ENCODE measurements at places on chromosomes 1 and 21.

DNA sequence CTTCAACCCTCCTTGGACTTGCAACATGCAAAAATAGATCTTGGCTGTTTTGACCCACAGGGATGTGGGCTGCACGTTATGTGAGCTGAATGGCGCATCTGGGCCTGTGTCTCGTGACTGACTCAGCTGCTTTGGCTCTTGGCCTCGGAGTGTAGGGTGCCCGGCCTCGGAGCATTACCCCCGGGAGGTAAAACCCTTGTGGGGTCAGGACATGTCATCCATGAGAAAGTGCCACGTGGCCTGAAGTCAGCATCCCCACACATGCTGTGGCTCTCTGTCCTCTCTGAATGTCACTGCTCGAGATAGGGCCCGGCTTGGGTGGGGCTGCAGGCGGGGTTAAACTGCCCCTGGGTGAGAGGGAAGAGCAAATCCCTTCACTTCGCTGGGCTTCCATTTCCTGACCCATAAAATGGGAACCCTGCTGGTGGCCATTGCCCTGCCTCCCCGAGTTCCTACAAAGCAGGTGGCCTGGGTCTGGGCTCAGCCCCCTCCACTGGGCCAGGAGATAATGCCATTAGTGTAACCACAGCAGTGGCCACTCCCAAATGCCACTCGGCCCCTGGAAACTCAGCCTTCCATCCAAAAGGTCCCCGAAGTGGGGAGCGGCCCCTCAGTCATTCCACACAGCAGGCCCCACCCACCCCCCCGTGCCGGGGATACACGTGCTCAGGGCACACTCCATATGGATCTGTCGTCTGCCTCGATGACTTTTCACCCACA lies 22.8 kb upstream of the TSPEAR start:
- DNase-seq = no peak

DNA sequence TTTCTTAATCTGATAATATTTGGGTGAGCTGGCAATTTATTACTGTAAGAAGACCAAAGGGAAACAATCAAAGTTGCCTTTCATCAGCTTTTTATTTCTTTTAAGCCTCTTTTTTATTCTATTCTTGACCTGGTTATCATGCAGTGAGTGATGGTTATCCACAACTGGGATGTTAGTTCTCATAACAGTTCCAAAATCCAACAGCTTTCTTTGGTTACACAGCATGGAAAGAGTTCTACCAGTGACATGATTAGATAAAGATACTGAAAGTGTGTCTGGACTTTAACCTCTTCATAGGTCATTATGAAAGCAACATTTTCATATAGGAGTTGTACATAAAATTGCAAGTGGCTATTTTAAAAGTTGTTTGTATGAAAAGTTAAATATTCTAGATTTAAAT lies 163.0 kb downstream of the SYT2 start:
- no peak for DNase-seq

DNA sequence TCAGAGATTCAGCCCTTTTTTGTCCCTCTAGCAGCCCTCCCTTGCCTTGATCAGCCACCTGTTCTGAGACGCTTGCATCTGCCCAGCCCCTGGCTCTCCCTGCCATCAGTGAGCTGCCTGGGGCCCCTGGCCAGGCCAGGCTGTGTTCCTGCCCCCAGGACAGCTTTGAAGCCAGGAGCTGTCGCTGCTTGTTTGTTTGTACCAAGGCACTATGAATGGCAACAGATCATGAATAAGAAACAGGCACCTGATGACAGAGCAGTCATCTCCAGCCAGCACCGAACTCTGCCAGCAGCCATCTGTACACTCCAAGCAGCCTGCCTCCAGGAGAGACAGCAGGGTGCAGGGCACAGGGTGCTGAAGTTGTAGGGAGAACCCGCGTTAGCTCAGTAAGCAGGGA lies 8.1 kb upstream of the VWA5B1 start:
- DNase-seq = no peak

DNA sequence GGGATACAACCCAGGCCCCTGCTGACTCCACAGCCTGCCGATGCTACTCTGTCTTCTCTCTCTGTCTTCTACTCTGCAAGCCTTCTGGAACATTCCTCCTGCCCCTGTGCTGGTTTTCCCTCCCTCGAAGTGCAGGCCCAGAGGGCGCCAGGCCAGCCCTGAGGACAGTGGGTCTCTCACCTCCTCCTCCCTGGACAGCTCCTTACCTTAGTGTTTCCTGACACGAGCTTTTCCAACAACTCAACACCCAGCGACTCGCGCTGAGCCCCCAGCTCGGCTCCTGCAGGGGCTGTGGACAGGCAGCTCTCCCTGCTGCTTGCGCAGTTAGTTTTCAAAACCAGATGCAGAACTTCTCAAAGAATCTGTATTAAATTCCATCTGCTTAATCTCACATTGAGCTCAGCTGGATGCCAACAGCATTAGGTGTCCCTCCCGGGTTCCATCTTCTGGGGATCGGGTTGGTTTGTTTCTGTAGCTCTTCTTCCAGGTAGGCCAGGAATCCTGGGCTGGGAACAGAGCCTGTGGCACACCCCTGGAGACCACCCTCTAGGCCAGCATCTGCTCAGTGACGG lies 54.2 kb downstream of the PTPRU start:
- no peak for DNase-seq

DNA sequence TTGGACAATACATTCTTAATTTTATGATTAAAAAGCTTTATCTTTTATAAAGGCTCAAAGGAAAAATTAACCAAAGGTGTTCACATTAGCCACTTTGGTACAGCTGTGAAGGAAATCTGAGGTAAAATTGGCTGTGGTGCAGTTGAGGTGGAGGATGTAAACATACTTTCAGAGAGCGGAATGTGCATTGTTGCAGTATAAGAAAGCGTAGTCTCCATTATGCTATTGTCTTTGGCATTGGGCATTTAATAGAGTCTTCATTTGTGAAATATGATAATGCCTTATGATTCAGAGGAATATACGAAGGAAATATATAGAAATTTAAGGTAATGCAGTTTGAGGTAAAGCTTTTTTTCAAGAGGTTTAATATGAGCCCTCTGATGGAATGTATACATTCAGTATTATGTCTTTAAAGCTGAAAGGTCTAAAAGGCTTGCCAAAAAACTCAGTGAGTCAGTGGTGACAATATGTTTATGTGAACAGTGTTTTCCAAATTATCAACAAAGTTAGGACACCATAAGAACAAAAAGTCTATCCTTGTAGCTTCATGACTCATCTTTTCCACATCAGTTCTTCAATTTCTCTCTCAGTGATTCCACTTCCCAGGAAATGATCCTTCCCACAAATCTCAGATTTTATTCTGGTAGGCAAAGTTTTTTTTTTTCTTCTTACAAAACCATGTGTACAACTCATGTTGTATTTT lies 26.9 kb upstream of the DDR2 start:
- DNase-seq = no peak

- DNase-seq = no peak
Observed at GRCh38 chr1:156055281-156056048, 883 bp downstream of the LAMTOR2 start.

GRCh38 chr1:6646499-6647148 lies 22.0 kb downstream of the THAP3 start:
- DNase-seq = no peak

- no peak for DNase-seq
Observed at GRCh38 chr1:161073474-161074121, 3.9 kb upstream of the ARHGAP30 start.

DNA sequence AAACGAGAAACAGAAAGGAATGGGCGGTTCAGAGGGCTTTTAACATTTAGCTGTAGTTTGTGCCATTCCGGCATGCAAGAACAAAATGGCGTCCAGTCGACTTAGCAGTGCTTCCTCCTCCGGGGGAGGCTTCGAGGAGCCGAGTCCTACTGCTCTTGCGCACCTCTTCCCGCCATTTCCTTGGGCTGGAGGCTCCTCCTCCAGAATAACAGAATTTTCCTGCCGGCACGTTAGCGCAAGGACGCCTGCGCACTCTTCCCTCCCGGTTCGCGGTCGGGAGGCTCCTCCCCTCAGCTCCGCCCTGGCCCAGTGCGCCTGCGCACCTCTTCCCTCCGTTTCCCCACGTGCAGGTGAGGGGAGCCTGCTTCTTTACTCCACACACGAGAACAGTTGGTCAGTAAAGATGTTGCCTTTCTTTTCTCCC lies 1.0 kb downstream of the DMRTB1 start:
- DNase-seq = no peak

DNA sequence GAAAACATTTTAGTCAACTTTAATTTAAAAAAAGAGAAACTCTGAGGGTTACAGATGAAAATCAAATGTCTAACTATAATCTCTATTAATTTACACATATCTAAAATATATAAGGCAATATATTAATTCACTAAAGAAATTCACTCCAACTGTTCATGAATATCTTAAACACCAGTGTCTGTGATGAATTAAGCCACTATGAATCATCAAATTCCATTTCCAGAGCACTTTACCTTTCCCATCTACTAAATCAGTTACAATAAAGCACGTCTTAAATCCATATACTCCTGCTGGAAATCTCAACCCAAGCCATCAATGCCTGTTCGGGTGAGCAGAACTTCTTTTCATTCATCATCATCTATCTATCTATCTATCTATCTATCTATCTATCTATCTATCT lies 4.3 kb downstream of the TAF5L start:
- DNase-seq = no peak

DNA sequence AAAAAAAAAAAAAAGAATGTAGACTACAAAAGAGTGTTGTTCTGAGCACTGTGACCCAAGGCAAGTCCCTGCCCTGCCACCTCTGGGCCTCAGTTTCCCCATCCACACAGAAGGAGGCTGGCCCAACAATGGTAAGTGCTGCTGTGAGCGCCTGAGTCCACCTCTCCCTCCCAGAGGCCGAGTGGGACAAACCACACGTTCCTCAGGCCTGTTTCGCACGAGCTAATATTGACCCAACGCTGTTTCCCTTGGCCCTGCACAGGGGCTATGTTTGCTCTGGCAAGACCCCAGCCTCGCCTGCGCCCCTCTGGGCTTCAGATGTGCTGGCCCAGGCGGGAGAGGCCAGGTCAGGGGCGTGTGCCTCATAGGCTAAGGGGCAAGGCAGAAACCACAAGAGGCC lies 12.6 kb upstream of the LAPTM5 start:
- DNase-seq = no peak

GRCh38 chr1:110239441-110240430 lies 29.6 kb downstream of the KCNC4 start:
- DNase-seq = no peak

- no peak for DNase-seq
Observed at GRCh38 chr1:227937838-227938145, 9.9 kb downstream of the WNT9A start.

GRCh38 chr1:236103646-236104218 lies 38.6 kb upstream of the GPR137B start:
- peak; percentile 65 for DNase-seq

- no peak for DNase-seq
Observed at GRCh38 chr1:229349463-229350385, 6.9 kb upstream of the CCSAP start.

DNA sequence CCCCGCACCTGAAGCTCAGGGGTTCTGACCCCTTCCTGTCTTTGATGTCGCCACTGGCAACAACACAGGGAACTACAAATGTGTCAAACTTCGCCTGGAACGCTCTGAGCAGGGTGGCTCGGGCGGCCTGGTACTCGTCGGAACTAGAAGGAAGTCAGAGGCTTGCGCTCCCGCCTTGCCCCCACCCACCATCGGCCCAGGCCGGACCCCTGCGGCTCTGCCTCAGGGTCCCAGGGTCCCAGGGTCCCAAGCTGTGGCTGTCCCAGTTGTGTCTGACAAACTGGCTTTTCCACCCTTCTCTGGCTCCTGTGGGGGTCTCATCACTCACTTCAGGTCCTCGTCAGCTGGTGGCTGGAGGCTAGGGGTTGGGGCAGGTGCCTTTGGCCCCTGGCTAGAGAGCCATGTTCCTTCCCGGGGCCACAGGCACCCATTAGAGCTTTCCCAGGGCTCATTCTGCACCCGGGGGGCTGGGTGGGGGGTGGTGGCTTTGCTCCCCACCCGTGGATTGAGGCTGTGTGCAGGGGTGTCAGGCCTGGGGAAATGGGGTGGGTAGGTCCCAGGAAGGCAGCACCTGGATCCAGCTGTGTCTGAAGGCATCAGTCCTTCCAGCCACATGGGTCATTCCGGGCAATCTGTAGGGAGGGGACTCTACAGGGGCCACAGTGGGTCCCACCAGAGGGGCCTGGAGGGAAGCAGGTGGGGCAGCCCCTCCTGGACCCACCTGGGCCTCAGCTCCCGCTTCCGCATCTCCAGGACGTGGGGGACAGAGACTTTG lies 8.0 kb upstream of the TMEM52 start:
- no peak for DNase-seq

DNA sequence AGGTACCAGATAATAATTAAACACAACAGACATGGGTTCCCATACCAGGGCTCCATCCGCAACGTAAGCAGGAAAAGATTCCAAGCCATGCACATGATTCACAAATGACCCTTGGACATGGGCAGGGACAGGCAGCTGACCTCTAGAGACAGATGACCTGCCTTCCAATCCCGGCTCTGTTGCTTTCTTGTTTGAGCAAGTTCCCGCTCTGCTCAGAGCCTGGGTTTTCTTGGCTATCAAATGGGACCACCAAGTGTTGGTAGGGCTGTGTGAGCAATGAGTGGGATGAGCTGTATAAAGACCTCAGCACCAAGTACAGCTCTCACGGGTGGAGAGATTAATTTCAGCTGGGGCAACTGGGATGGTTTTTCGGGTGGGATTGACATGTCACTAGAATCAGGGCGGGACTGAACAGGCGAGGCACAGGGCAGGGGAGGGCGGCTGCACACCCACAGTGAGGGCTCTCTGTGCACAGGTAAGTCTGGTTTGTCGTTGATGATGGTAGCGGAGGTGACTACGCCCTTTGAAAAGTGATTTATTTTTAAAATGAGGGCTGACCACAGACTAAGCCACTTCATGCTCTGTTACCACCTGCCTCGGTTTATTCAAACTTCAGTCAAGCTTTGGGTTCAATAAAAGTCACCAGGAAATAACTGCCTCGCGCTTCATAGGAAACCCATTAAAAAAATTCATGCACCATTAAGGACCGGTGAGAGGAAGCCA lies 57.5 kb upstream of the IFFO2 start:
- DNase-seq = no peak

DNA sequence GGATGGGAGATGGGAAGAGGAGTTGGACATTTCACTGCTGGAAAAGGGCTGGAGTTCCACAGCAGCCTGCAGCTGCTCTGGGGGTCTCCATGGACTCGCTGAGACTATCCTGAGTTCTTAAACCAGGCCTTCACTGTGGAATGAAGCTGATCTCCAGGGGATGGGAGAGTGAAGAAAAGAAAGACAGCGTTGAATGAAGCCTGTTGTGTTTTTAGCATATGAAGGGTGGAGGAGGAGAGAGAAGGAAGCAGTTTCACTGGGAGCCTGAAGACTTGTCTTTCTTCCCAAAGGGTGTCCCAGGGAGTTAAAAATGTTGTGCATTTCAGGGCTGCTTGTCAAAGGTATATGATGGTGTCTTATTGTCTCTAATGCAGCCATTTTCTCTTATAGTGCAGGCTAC lies 9.2 kb downstream of the ROR1 start:
- DNase-seq = no peak

GRCh38 chr1:234918961-234919761 lies 209.5 kb downstream of the TOMM20 start:
- DNase-seq = no peak
